Naive B cell (primary cell): ENCODE measurements at places on chromosomes 7 and 10.

GRCh38 chr7:98288064-98288823, 6.8 kb downstream of the BRI3 start:
- H3K36me3 ChIP-seq: no peaks in the 10 kb centered on the region
- H3K27me3 ChIP-seq: no peaks in the 10 kb centered on the region
- H3K4me1 ChIP-seq: peaks cover 28% of the 10 kb centered on the region

DNA sequence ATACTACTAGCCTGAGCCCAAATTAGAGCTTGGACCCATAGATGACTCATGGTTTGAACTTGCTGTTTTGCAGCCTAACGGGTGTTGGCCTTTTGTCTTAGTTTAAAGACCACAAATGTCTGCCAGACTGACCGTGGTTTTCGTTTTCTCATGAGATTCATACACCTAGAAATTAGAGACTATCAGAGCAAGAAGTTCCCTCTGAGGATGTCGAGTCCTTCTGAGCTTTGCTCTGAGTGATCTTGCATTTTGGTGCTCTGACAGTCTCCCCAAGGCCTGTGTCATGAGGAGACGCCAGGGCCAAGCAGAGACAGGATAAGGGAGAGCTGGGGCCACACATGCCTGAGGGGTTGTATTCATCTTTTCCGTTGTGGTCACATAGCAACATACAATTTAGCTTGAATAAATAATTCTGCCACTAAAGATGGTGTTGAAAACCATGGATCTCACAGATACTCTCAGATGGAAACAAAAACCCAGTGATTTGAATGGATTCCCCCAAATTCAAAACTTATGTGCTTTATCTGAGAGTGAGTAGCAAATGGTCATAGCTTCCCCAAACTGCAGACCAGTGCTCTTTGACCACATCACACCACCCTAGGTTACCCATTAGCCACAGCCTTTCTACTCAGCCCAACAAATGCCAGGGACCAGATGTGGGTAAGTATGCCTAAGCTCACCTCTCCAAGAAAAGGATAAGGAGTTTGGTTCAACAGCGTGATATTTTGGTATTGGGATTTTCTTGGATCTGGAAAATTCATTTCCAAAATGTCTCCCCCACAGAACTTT, 762.0 kb upstream of the IGFBP3 start:
- no peak overlapping the region for H3K27ac ChIP-seq
- H3K4me1 ChIP-seq: no peaks in the 10 kb centered on the region
- no peaks in the 10 kb centered on the region for H3K36me3 ChIP-seq
- no peak for DNase-seq
- H3K4me3 ChIP-seq: no peak overlapping the region

DNA sequence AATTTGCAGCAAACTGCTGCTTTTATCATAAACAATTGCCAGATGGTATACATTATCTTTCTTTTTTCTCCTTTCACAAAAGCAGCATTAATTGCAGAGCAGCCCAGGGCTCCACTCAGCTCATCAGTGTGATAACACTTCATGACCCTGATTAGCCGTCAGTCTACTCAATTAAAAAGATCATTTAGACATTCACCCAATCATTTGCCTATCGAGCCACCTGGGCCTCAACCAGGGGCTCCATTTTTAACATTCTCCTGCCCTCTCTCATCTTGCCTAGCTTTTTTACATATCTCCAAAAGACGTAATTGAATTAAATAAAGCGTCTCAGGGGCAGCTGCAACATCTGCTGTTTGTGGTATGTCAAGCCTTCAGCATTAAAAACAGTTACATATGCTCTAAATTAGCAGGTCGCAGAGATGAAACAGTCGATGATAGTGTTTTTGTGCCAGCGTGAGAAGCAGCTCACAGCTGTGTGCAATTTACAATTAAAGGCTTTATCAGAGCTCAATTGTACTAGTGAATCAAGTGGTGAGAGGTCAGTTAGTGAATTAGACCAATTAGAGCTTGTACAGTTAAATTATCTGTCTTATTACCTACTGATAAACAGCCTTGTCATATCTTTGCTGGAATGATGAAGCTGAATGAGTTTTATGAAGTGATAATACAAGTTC, 522.5 kb downstream of the ETV1 start:
- no peaks in the 10 kb centered on the region for H3K36me3 ChIP-seq
- H3K27ac ChIP-seq: no peak overlapping the region
- no peak overlapping the region for H3K4me3 ChIP-seq
- H3K27me3 ChIP-seq: no peaks in the 10 kb centered on the region

- H3K4me3 ChIP-seq: no peak overlapping the region
- H3K36me3 ChIP-seq: peaks cover 10% of the 10 kb centered on the region
- no peak for DNase-seq
- no peak overlapping the region for H3K27ac ChIP-seq
- no peaks in the 10 kb centered on the region for H3K27me3 ChIP-seq
Observed at GRCh38 chr10:50527442-50528043, 96.2 kb downstream of the SGMS1 start.

DNA sequence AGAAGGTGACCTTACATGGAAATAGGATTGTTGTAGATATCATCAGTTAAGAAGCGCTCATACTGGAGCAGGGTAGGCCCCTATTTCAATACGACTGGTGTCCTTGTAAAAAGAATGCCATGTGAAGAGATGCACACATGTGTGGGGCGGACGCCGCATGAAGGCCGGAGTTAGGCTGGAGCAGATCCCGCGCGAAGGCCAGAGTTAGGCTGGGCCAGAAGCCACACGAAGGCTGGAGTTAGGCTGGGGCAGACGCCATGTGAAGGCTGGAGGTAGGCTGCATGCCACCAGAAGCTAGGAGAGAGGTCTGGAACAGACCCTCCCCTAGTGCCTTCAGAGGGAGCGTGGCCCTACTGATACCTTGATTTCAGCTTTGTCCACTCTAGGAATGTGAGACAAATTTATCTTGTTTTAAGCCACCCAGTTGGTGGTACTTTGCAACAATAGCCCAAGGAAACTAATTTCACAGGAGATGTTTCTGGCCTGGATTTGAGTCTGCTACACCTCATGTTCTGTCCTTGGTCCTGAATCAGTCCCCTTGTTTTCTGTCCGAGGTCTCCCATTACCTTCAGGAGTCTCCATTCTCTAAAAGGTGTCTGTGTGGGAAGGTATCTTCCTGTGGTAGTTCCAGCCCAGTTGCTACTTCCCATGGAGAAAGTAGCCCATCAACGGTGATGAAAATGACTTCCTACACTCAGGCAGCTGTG, 585.8 kb downstream of the LRMDA start:
- no peak for DNase-seq
- H3K27me3 ChIP-seq: no peaks in the 10 kb centered on the region
- H3K4me3 ChIP-seq: no peak overlapping the region

- no peak for DNase-seq
- H3K27me3 ChIP-seq: no peaks in the 10 kb centered on the region
- peaks cover 3% of the 10 kb centered on the region for H3K4me1 ChIP-seq
- no peak overlapping the region for H3K27ac ChIP-seq
Observed at GRCh38 chr10:80436446-80437098, 17.5 kb upstream of the TSPAN14 start.

- no peak for DNase-seq
- no peaks in the 10 kb centered on the region for H3K4me1 ChIP-seq
- no peak overlapping the region for H3K4me3 ChIP-seq
- no peaks in the 10 kb centered on the region for H3K27me3 ChIP-seq
Observed at GRCh38 chr10:67959839-67960476, 75.5 kb downstream of the SIRT1 start.

- H3K36me3 ChIP-seq: peaks cover 17% of the 10 kb centered on the region
- no peak overlapping the region for H3K4me3 ChIP-seq
- H3K4me1 ChIP-seq: peaks cover 37% of the 10 kb centered on the region
- no peaks in the 10 kb centered on the region for H3K27me3 ChIP-seq
Observed at GRCh38 chr10:11336722-11337162, 274.7 kb downstream of the USP6NL start.

- no peak overlapping the region for H3K4me3 ChIP-seq
- H3K4me1 ChIP-seq: peaks cover 15% of the 10 kb centered on the region
- peaks cover 8% of the 10 kb centered on the region for H3K36me3 ChIP-seq
- no peak overlapping the region for H3K27ac ChIP-seq
Observed at GRCh38 chr7:98802781-98803110, 67.1 kb downstream of the TMEM130 start.

GRCh38 chr10:131788386-131788785, 112.4 kb upstream of the PPP2R2D start:
- H3K27ac ChIP-seq: peak overlapping the region; percentile 52
- H3K4me1 ChIP-seq: no peaks in the 10 kb centered on the region
- H3K27me3 ChIP-seq: peaks cover 19% of the 10 kb centered on the region
- H3K36me3 ChIP-seq: peaks cover 11% of the 10 kb centered on the region
- no peak for DNase-seq

GRCh38 chr7:50667338-50667737, 102.1 kb upstream of the DDC start:
- peaks cover 10% of the 10 kb centered on the region for H3K4me1 ChIP-seq
- no peak overlapping the region for H3K4me3 ChIP-seq
- no peak for DNase-seq
- peaks cover 8% of the 10 kb centered on the region for H3K27me3 ChIP-seq
- no peak overlapping the region for H3K27ac ChIP-seq

DNA sequence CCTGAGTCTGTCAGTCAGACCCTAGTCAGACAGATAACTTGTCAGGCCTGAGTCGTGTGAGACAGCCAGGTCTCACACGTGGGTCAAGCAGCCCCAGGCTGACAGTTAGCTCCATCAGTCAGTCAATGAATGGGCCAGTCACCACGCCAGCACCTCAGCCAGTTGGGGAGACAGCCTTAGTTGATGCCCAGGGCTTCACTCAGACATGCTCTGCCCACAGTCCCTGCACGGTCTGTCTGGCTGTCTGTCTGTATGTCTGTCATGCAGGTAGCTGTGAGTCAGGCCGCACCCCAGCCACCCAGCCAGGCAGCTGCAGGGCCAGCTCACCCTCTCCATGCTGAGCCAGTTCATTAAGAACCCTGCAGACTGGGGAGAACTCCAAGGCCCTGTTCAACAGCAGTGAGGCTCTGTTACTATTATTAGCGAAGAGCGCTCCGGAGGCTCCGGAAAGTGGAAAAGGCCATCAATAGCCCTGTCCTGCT, 141.1 kb upstream of the PCBD1 start:
- H3K4me3 ChIP-seq: no peak overlapping the region
- H3K36me3 ChIP-seq: no peaks in the 10 kb centered on the region
- no peak overlapping the region for H3K27ac ChIP-seq
- no peak for DNase-seq

DNA sequence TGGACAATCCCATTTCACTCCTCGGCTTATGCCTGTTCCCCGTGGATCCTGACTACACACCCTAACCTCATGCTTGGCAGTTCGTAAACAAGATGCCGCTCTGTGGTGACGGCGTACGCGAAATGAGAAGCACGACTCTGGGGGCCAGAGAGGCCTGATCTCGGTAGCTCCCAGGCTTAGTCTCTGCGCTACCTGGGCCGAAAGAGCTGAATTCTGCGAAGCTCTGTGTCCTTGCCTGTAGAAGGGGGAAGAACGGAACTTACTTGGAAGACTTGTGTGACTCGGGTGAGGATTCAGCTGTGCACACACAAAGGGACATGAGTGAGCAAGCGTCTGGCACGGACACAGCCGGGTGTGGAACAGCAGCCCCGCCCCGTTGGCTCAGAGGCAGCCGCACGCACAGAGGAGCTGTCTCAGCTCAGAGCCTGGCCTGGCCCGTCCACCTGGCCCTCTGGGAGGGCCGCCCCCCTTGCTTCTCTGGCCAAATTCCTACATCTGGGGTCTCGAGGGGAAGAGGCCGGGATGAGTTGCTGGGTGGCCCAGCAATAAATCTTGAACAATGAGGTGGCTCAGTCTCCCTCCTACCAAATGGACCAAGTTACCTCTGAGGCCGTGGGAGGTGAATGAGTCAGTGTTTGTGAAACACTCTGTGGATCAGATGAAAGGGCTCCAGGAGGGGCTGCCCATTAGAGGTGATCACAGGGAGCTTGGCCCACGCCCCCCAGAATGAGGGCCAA, 83.8 kb downstream of the PDGFA start:
- peaks cover 5% of the 10 kb centered on the region for H3K4me1 ChIP-seq
- H3K27me3 ChIP-seq: no peaks in the 10 kb centered on the region
- no peak overlapping the region for H3K27ac ChIP-seq
- no peak for DNase-seq
